Epithelial cell of proximal tubule (primary cell): ENCODE measurements at places on chromosomes 7 and 10. TPM values are rescaled to one million over a fixed set of nuclear protein-coding genes. Genes with fewer than 3 reads are reported as not detected.

CPED1 gene
- total RNA-seq = 0.80 and 2.1 TPM in 2 replicates

TUBAL3 gene
- not detected in 2 replicates for total RNA-seq

ADO gene
- 19.8 and 22.8 TPM in 2 replicates for total RNA-seq

AGR3 gene
- total RNA-seq = not detected in 2 replicates

CACNA2D1 gene
- 3.5 and 6.1 TPM in 2 replicates for total RNA-seq

HABP2 gene
- total RNA-seq = 0.63 TPM in 1 of 2 replicates, not detected in the other

CPA2 gene
- 0.14 TPM in 1 of 2 replicates, not detected in the other for total RNA-seq

KEL gene
- 0.12 TPM in 1 of 2 replicates, not detected in the other for total RNA-seq

DCLRE1A gene
- 7.9 and 12.0 TPM in 2 replicates for total RNA-seq

ZNF727 gene
- not detected in 2 replicates for total RNA-seq

RET gene
- 0.07 and 1.2 TPM in 2 replicates for total RNA-seq

ANXA8 gene
- total RNA-seq = 1.4 and 6.0 TPM in 2 replicates

GBX1 gene
- total RNA-seq = not detected in 2 replicates

OGA gene
- 39.8 and 48.4 TPM in 2 replicates for total RNA-seq

PTPN20 gene
- total RNA-seq = 1.0 and 1.3 TPM in 2 replicates

ADCYAP1R1 gene
- total RNA-seq = not detected in 2 replicates

SLC26A5 gene
- not detected in 2 replicates for total RNA-seq

CABCOCO1 gene
- total RNA-seq = 0.14 and 0.86 TPM in 2 replicates

SLC16A9 gene
- total RNA-seq = 2.9 and 3.5 TPM in 2 replicates

POP7 gene
- total RNA-seq = 42.7 and 79.3 TPM in 2 replicates

OPN4 gene
- total RNA-seq = not detected in 2 replicates

SYT15B gene
- 0.07 TPM in 1 of 2 replicates, not detected in the other for total RNA-seq

TMEM176A gene
- 12.4 TPM in 1 of 2 replicates, not detected in the other for total RNA-seq

KIFBP gene
- total RNA-seq = 51.4 and 69.2 TPM in 2 replicates

DGKI gene
- 0.14 and 0.69 TPM in 2 replicates for total RNA-seq

STMP1 gene
- 17.1 and 17.6 TPM in 2 replicates for total RNA-seq

ADAMTS14 gene
- total RNA-seq = 1.3 and 1.4 TPM in 2 replicates

CDNF gene
- 0.29 TPM in 1 of 2 replicates, not detected in the other for total RNA-seq

PIK3CG gene
- 0.23 and 0.36 TPM in 2 replicates for total RNA-seq

GRID1 gene
- 0.52 TPM in 1 of 2 replicates, not detected in the other for total RNA-seq

CYP26C1 gene
- 0.06 and 0.43 TPM in 2 replicates for total RNA-seq

NRCAM gene
- total RNA-seq = 2.0 and 11.0 TPM in 2 replicates

KDM7A gene
- total RNA-seq = 1.6 and 7.6 TPM in 2 replicates

TLX1 gene
- total RNA-seq = not detected in 2 replicates

ZNF117 gene
- 2.0 and 3.6 TPM in 2 replicates for total RNA-seq

STOX1 gene
- 0.23 and 1.2 TPM in 2 replicates for total RNA-seq

CRHR2 gene
- not detected in 2 replicates for total RNA-seq

MYO3A gene
- total RNA-seq = 2.4 and 5.0 TPM in 2 replicates

WDFY4 gene
- not detected in 2 replicates for total RNA-seq

DENND10 gene
- total RNA-seq = 41.5 and 41.8 TPM in 2 replicates

WASHC2C gene
- total RNA-seq = 19.0 and 20.6 TPM in 2 replicates

FRMPD2 gene
- under 0.01 and 0.22 TPM in 2 replicates for total RNA-seq
